ENCODE measurements at places on chromosomes 7 and 10. TPM values are rescaled to one million over a fixed set of nuclear protein-coding genes. Genes with fewer than 3 reads are reported as not detected.

The WEE2 gene
- 1.4 TPM for total RNA-seq

DNA sequence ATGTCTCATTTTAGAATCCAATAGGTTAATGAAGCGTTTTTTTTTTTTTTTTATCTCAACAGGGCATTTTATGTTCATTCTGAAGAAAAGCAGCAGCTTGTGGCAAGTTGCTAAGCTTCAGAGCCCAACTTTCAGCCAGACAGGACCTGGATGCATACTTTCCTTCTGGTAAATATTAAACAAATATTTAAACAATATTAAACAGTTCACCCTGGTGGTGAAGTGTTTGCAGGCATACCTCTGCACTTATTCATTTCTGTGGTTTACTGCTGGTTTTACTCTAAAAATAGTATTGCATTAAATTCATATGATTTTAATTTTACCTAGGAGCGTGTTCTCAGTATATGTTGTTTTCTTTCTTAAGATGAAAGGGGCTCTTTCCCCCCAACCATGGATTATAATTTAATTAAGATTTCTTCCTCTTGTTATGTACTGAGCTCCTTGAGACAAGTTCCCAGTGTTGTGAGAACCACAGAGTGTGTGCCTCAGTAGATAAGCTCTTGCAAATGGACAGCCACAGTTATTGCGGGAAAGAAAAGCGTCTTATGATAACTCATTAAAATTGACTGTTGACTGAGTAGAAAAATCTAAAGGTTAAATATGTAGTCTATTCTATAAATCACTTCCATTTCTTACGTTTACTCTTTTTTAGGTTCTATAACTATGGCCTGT, 155.8 kb downstream of the MALRD1 start:
- no peak for DNase-seq

DNA sequence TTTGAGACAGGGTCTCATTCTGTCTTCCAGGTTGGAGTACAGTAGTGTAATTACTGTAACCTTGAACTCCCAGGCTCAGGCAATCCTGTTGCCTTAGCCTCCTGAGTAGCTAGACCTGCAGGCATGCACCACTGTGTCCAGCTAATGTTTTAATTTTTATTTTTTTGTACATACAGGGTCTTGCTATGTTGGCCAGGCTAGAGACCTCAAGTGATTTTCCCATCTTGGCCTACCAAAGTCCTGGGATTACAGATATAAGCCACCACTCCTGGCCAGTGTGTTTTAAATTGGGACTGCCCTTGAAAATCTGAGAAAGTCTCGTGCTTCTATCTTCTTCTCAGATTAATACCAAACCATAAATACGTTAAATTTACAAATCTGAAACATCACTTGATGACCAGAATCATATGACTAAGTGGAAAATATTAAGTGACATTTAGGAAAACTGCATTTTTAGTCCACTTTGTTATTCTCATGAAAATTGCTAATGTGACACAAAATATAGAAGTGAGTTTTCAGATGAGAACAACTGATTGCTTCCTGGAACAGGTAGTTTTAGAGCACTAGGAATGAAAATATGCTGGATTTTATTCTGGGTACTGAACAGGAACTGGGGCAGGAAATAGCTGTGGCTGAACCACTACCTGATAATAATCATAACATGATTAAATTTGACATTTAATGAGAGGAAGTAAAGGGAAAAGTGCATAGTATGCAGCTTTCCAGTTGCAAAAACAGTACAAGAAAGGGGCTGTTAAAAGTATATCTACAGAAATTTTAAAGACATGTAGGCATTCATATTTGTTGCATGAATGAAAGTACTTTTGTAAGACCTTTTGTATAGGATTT, 4.2 kb downstream of the PHTF2 start:
- DNase-seq: no peak

GRCh38 chr10:12358863-12359564, 9.7 kb downstream of the CAMK1D start:
- DNase-seq: peak; percentile 46

- DNase-seq: no peak
Measured at GRCh38 chr7:14978687-14979086, 76.1 kb upstream of the DGKB start.

- DNase-seq: no peak
Measured at GRCh38 chr7:128796327-128796726, 4.6 kb downstream of the CCDC136 start.

DNA sequence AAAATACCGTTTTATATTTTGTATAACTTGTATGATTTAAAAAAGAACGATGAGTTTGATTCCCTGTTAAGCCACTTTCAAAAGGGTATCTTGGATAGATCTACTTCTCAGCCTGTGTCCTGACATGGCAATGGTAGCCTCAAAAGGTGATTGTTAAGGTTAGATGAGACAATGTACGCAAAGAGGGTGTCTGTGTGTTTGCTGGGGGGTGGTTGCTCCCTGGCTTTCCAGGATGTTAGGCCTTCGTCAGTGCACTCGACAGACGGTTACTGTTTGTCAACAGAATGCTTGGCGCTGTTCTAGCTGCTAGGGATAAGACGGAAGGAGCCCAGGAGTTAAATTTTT, 90.3 kb downstream of the NEURL1 start:
- DNase-seq: no peak

GRCh38 chr10:75652146-75652740, 220.8 kb downstream of the LRMDA start:
- DNase-seq: no peak

DNA sequence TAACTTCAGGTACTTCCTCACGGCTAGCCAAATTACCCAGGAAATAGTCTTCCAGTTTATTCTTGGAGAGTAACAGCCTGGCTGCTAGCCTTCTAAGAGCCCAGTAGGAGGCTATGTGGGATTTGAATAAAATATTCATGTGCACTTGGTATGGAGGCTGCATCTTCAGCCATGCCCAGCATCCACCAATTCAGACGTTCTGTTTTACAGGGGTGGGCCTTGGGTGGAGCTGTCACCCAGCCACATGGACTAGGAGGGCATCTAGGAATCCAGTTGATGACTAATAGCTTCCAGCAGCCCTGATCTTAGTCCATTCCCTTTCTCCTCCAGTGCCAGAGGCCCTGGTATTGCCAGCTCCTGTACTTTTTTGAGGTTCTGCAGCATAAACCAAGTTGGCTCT, 66.3 kb upstream of the ZRANB1 start:
- DNase-seq: no peak

GRCh38 chr10:72026278-72027111, 61.9 kb downstream of the SPOCK2 start:
- peak; percentile 81 for DNase-seq

DNA sequence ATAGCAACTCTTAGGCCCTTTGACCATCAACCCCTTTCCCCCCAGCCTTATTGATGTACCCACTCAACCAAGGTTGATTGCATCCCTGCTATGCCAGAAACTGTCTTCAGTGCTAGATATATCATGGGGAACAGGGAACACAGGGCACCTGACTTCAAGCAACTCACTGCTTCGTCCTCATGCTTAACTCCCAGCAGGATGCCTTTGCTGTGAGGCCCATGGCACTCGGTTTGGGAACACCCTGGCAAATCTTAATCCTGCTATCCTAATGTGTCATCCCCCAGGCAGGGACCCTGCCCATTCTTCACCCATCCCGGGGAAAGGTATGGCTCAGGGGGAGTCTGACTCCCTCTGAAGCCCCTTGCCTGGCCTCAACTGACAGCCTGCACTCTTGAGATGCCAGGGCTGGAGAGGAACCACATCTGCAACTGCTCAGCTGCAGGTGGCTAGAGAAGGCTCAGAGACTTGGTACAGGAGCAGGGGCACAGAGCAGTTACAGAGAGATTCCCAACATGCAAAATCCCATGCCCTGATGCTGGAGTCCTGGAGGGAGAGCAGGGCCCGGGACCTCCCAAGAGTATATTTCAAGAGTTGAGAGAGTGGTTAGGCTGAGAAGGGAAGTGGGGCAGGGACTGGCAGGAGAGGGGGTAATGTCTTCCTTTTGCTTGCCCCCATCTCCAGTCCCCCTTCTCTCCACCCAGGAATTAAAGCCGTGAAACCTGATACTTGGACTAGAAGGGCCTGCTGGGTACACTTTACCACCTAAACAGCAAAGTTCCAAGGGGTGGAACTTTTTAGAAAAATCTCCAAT, 2.4 kb upstream of the UNC5B start:
- DNase-seq: no peak

- DNase-seq: no peak
Measured at GRCh38 chr7:122616951-122617350, 82.0 kb downstream of the RNF133 start.

- no peak for DNase-seq
Measured at GRCh38 chr7:129530795-129531391, 28.6 kb downstream of the SMKR1 start.

The GRID2IP gene
- total RNA-seq: 1.9 TPM

The SLC13A1 gene
- not detected for total RNA-seq

- DNase-seq: no peak
Measured at GRCh38 chr10:100014071-100014762, 4.5 kb upstream of the DNMBP start.

DNA sequence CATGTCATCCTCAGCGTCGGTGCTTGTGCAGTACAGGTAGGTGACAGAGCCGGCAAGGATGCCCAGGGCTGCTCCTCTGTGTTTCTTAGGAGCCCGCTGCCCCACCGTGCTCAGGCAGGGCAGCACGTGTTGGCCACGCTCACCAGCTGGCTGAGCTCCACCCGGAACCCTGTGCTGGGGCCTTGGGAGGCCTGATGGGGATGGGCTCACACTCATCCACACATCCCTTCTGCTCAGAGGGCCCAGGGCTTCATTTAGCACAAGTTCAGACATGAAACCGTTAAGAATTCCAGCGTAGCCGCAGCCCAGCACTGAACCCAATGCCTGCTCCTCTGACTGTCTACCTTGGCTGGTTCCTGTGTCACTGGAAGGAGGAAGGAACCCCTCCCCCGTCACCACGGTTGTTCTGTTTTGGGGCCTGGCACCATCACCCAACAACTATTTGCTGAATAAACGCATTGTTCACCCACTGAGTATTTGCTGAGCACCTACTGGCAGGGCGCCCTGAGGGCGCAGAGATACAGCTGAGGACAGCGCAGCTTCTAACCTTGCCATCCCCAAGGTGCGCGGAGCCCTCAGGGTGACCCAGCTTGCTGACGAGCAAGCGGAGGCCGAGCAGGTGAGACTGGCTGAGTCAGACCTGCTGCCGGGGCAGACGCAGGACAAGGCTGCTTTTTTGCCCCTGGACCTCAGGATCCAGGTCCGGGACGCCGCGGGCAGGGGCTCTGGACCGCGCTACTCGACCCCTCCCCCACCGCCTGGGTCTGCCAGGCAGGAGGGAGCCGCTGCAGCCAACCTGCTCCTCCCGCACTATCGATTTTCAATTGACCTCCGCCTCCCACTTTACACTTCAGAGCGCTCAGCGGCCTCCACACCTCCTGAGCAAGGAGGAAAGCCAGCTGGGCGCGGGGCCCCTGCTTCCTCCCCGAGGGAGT, 50.6 kb upstream of the RET start:
- no peak for DNase-seq

The FZD8 gene
- total RNA-seq: 13.0 TPM

The TMEM178B gene
- total RNA-seq: 7.2 TPM

The PTPRZ1 gene
- 2.7 TPM for total RNA-seq

- DNase-seq: no peak
Measured at GRCh38 chr7:94666879-94667587, 11.1 kb upstream of the SGCE start.

The ASAH2 gene
- 5.6 TPM for total RNA-seq

All from testis (tissue), 5 donors.